ENCODE measurements at places on chromosomes 7 and 10. TPM values are rescaled to one million over a fixed set of nuclear protein-coding genes. Genes with fewer than 3 reads are reported as not detected.

The CALN1 gene
- total RNA-seq, result 0.42 TPM

The GRIFIN gene
- total RNA-seq, result not detected

The RASA4 gene
- 30.9 TPM for total RNA-seq

The OR2AE1 gene
- total RNA-seq, result not detected

The MRPS24 gene
- 29.9 TPM for total RNA-seq

The RHOBTB1 gene
- 45.8 TPM for total RNA-seq

The GIMAP7 gene
- 16.2 TPM for total RNA-seq

The NUDT13 gene
- total RNA-seq, result 1.3 TPM

The HHEX gene
- total RNA-seq, result 6.7 TPM

The CDC14C gene
- not detected for total RNA-seq

The ABCB4 gene
- 1.2 TPM for total RNA-seq

The MAGI2 gene
- total RNA-seq, result 37.4 TPM

The PLEKHA1 gene
- total RNA-seq, result 59.5 TPM

The AQP1 gene
- total RNA-seq, result 70.9 TPM

GRCh38 chr7:1053002-1053411 lies 8.7 kb downstream of the GPR146 start:
- DNase-seq, result no peak

DNA sequence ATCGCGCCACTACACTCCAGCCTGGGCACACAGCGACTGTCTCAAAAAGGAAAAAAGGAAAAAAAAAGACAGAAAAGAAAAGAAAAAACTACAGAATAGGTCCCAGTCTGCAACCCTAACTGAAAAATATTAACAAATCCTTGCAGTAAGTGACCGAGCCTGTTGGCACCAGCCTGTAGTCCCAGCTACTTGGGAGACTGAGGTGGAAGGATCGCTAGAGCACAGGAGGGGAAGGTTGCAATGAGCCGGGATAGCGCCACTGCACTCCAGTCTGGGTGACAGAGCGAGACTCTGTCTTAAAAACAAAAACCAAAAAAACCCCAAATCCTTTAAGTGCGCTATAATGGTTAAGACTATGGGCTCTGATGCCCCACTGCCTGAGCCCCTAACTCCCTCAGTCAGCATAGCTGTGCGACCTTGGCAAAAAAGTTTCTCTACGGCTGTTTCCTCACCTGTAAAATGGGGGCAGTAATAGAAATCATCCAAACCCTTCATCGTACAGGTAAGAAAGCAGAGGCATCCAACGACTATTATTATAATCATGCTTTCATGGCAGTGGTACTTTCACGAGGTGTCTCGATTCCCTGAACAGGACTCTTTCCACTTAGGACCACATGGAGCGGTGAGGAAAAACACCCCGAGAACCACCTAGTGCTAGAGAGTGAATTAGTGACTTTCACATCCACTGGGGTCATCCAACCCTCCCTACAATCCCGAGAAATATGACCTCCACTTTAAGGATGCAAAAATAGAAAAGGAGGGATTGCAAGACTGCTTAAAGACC lies 755 bp downstream of the TOMM7 start:
- no peak for DNase-seq

GRCh38 chr10:125992254-125992653 lies 95.9 kb downstream of the FANK1 start:
- no peak for DNase-seq

- DNase-seq, result no peak
These were observed 8.6 kb upstream of the MNX1 start for GRCh38 chr7:157018997-157019608.

- no peak for DNase-seq
These were observed 93.0 kb upstream of the SP4 start for GRCh38 chr7:21334906-21335305.

GRCh38 chr7:46530081-46530750 lies 609.1 kb upstream of the IGFBP3 start:
- no peak for DNase-seq

DNA sequence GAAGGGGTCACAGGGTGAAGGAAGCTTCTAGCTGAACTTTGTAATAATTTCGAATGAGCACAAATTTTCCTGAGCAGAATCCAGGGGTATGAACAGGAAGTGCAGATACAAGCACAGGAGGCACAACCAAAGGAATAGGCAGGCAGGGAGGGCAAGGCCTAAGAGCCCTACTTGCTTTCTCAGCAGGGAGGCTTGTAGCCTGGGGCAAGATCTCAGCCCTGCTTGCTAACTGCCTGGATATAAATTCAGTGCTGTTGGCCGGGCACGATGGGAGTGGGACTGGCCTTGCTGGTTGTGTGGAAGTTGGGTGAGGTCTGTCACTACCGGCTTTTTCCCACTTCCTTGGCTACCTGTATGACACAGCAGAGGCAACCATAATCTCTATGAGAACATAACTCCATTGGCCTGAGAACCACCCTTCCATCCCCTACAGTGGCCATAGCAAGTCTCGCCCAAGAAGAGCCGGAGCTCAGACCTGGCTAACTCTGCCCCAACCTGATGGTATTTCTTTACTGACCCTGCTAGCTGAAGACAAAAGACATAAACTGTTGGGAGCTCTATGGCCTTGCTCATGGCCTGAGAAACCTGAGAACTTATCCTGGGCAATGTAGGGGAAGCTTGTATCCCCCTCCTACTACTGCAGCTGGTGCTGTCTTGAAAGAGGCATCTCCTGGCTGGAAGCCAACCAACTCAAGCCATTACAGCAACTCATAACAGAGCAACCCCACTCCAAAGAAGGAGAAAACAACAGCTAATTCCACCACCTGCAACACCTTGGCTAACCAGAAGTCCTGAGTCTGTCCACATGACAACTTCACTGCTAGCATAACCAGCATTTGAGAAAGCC lies 27.6 kb downstream of the CLDN12 start:
- no peak for DNase-seq

DNA sequence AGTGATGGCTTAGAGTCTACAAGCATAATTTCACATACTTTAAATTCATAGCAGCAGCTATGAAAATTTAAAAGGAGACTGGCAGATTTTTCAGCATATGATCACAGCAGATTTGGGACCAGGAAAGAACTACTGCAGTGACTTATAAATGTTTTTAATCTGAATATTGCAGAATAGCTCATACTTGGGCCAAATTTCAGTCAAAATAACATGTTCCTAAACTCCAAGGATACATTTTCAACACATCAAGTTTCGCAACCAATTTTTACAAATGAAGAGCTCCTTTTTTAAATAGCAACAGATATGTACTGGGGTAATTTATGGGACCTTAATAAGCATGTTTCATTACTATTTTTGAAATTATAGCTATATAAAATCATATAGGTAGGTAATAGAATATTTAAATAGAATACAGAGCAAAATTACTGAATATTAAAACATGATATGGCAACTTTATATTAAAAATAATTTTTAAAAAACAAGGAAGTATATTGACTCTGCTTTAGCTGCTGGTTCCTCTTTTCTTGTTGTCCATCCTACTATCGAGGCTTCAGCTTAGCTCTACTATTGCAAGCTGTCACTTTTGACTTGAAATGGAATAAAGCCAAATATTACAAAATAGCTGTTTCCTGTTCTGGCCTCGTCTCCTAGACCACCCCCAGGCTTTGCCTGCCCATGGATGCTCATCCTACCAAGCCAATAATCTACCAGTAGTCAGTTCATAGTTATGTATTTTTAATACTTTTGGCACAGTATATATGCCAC lies 123.1 kb downstream of the NRBF2 start:
- DNase-seq, result no peak

DNA sequence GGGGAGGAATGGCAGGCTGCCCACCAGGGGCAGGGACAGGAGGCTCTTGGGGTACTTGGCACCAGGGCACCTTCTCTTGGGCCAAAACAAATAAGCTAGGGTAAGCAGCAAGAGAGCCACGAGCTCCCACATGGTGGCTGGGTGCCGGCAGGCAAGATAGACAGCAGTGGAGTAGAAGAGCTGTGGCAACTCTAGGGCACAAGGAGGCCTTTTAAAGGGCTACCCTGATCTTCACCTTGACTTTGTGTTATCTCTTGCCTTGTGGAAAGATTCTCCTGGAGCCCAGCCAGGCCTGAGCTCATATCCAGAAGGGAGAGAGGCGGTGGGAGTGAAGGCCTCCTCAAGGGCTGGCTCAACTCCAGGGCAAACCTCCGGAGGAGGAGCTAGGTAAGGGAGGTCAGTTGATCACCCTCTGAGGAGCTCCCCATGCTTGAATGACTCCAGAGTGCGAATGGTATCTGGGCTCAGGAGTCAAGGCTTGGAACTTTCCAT lies at the start of gene CYP17A1:
Gene CYP17A1, minus strand, starts transcription at position 184 of the 492 bp plus-strand sequence. Its CDS starts 52 bp downstream, at position 132.
- no peak for DNase-seq

DNA sequence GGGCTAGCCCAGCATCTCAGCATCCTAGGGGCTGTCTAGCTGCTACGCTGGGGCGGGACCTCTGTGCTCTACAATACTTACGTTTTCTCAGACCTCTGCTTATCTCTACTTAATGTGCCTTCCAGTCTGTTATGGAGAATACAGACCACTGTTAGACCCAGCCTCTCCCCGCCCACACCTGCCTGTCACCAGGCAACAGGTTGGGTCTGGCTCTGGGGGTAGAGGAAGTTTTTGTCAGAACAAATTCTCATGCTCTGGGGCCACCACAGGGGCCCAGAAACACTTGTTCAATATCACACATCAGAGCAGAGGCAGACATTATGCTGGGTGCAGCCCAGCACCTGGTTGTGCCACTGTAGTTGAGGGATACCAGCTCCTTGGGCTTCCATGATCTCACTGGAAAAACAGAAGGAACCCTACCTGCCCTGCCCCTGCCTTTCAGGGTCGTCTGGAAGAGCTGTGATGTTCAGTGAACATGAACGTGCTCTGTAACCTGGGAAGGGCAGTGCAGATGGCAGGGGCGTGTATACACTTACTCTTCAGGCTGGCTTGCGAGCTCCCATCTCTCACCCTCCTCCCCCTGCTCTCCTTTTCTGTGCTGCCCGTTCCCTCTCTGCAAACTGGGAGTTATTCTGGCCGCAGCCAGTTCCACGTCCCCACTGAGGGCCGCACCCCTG lies 135.2 kb upstream of the PODXL start:
- no peak for DNase-seq

GRCh38 chr7:132160611-132161532 lies 415.4 kb downstream of the PLXNA4 start:
- no peak for DNase-seq

DNA sequence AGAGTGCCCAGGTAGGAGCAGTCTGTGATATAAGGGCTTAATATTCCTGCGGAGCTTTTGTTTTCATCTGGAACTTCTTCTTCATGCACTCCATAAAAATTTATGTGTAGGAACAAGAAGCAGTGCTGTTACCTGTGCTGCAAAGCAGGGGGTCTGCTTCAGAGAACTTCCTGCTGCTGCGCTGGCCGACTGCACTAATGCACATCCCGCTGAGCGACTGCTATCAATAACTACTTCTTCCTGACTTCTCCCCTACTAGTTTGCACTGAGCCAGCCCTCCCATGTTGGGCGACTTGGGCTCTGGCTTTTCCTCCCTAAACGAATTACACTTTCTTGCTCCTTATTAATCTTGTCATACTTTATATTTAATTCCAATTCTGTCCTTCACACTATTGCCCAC lies 150.3 kb downstream of the NEBL start:
- no peak for DNase-seq

DNA sequence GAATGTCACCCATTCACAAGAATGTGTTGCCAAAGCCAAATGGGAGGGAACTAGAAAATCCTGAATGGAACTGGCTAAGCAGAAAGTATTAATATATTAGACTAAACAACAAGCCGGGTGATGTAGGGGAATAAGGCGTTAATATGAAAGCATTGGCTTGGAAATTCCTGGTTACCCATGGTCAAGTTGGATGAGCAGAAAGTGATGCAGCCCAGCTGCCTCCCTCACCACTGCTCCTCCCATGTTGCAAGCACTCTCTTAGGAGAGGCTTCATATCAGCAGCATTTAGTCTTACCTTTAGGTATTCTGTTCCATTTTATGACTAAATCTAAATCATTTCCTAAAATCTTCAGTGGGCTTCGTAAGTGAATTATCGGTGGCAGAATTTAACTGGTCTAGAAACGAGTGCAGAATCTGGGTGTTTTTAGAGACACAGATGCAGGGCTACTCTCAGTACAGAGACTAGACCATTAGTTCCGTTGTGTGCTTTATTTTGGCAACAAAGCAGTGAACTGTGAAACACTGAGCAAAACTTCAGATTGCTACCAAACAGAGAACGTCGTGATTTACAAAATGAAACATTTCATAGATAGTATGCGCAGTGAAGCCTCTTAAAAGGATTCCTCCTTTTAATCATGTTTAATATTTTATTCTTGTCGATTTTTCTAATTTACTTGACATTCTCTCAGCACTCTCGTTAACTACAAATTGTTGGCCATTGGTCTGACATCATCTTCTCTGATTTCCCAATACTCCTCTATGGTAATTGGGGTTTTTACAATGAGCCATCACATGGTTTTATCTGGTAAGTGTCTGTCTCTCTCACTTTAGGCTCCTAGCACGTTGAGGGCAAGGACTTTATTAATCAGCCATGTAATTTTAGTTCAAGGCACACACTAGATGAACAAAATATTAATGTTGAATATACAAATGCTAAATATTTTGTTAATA lies 22.0 kb upstream of the HGF start:
- DNase-seq, result no peak

DNA sequence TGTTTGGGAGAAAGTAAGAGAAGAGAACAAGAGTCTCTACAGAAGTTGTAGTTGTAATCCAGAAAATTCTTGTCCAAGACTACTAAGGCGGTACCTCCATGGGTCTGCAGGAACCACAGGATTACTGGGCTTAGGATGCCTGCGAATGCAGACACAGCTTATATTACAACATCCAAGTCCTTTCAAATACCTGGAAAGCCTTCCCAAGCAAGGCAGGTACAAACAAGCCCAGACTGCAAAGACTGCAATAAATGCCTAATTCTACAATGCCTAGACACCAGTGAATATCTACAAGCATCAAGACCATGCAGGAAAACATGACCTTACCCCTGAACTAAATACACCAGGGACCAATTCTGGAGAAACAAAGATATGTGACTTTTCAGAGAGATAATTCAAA lies 178.2 kb downstream of the ARL4A start:
- no peak for DNase-seq

DNA sequence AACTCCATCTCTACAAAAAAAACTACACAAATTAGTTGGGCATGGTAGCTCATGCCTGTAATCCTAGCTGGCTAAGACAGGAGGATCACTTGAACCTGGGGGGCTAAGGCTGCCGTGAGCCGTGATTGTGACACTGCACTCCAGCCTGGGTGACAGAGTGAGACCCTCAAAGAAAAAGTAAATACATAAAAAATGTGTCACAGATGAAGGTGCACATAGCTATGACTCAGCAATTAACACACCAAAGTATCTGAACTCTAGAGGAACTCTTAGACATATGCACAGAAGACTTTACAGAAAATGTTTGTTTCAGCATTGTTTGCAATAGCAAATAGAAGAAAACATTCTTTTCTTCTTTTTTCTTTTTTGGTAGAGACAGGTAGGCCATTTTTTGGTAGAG lies 8.3 kb downstream of the C10orf62 start:
- no peak for DNase-seq

DNA sequence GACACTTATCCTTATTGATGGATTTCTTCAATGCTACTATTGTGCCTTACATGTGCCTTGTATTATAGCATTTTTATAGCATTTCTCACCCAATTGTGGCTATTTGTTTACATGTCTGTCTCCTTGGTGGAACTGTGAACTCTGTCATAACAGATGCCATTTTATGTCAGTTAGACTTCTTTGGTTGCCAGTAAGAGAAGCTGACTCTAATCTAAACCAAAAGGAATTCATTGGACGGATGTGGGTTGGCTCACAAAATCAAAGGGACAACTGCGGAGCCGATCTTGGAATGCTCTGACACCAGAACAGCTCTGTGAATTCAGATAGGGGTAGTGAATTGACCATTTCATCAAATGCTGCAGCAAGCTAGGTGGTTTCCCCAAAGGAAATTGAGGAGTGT lies 15.0 kb downstream of the GARIN1A start:
- DNase-seq, result no peak

- no peak for DNase-seq
These were observed 509 bp upstream of the ING3 start for GRCh38 chr7:120949998-120950538.
